Kidney (tissue), 22 donors: ENCODE measurements at places on chromosomes 2 and 18. TPM values are rescaled to one million over a fixed set of nuclear protein-coding genes. Genes with fewer than 3 reads are reported as not detected.

GRCh38 chr2:42147641-42148274, 21.4 kb upstream of the EML4 start:
- no peaks in the 10 kb centered on the region for H3K27me3 ChIP-seq
- no peak for DNase-seq
- peaks cover 4% of the 10 kb centered on the region for H3K4me1 ChIP-seq
- no peak overlapping the region for H3K27ac ChIP-seq
- H3K36me3 ChIP-seq, result no peaks in the 10 kb centered on the region

DNA sequence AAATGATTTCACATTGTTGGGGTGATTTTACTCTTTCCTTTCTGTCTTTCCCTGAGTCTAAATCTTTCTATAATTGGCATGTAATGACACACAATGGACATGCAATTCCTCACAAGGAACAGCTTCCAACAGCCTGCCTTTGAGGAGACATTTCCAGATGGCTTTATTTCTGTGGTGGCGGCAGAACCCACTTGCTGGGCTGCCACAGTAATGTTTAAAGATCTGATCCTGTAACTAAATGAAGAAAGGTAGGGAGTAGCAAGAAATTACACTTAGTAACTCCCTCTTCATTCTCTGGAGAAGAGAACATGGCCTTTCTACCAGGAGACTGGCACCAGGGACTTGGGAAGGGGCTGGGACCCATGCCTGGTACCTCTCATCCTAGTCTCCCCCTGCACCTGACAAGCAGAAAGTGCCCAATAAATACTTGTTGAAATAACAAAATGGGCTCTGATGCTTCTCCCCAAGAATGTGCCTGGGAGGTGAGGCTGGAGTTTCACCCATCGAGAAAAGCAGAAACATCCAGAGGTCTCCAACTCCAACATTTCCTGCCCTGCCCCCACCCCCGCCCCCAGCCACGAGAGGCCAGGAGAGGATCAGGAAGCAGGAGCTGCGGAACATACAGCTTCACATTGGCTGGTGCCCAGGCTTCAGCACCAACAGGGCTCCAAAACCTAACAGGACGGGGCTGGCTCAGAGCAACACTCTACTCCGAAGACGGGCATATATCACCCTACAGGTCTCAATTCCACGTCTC, 92.1 kb downstream of the PXDN start:
- H3K4me3 ChIP-seq, result no peak overlapping the region
- no peaks in the 10 kb centered on the region for H3K27me3 ChIP-seq
- H3K36me3 ChIP-seq, result peaks cover 4% of the 10 kb centered on the region

GPR35 gene
- 6.7 TPM for total RNA-seq

DNA sequence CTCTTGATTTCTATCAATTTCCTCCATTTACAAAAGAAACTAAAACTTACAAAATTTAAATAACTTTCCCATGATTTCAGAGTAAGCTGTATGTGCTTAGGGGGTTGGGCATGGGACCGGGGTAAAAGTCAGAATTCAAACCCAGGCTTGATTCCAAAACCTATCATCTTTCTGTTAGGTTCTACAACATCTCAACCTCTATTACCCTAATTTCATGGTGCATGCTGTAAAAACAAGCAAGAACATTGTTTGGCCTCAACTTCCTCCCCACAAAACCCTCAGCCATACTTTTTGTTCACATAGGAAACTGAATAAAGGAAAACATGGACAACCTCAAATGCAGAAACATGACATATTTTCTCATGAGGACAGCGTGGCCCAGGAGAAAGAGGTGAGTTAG, 59.3 kb downstream of the RDH14 start:
- H3K4me3 ChIP-seq, result no peak overlapping the region
- no peaks in the 10 kb centered on the region for H3K36me3 ChIP-seq
- H3K27ac ChIP-seq, result no peak overlapping the region
- no peaks in the 10 kb centered on the region for H3K4me1 ChIP-seq
- no peaks in the 10 kb centered on the region for H3K27me3 ChIP-seq
- no peak for DNase-seq

- no peak for DNase-seq
- H3K36me3 ChIP-seq, result no peaks in the 10 kb centered on the region
- no peak overlapping the region for H3K4me3 ChIP-seq
- no peaks in the 10 kb centered on the region for H3K4me1 ChIP-seq
These were observed 38.2 kb upstream of the ACTR3 start for GRCh38 chr2:113851640-113852039.

GREB1L gene
- 0.79 TPM for total RNA-seq

DNA sequence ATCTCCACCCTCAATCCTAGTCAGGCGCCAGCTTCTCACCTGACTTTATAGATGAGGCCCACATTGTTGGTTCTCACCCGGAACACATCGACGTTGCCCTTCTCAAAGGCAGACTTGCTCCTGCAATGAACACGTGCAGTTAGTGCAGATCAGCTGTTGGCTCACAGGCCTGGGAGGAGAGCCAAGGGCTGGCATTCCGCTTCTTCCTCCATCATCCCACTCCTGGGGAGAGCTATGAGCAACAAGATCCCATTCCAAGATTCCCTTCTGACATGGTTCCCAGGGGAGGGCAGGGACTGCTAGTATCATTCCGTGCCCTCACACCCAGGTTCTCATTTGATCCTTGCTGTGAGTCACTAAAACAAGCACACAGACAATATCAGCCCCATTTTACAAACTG, 15.1 kb downstream of the LOXHD1 start:
- no peak overlapping the region for H3K27ac ChIP-seq
- no peak overlapping the region for H3K4me3 ChIP-seq
- H3K4me1 ChIP-seq, result no peaks in the 10 kb centered on the region
- no peaks in the 10 kb centered on the region for H3K27me3 ChIP-seq
- no peaks in the 10 kb centered on the region for H3K36me3 ChIP-seq
- no peak for DNase-seq

DNA sequence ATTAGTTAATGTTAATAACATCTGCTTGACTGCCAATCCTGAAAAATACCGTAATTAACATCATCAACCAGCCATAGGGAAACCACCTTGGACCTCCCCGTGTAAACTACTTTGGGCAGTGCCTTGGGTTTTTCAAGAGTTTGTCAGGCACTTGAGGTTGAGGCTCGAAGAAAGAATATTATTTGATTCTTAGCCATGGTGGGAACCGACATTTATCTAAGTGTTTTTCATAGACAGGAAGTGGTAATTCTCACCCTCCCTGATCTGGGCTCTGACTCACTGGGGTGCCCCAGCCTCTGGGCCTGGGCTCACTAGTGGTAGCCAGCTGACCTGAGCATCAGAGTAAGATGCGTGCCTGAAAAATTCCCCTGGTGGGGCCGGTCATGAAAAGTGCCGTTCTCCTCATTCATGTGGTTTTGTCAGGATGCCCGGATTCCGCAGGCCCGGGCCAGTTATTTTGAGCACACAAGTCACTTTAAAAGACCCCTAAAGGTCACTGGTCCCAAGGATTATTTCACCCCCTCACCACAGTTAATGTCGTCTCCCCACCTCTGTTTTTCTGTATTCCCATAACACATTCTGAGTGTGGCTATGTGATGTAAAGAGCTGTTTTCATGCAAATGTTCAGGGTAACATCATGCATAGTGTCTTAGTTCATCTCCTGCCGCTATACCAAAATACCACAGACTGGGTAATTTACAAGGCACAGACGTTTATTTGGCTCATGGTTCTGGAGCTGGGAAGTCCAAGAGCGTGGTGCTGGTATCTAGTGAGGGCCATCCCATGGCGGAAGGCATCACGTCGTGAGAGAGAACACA, 21.6 kb upstream of the SPATA3 start:
- H3K27ac ChIP-seq, result no peak overlapping the region
- H3K4me1 ChIP-seq, result no peaks in the 10 kb centered on the region
- DNase-seq, result no peak
- H3K4me3 ChIP-seq, result no peak overlapping the region
- H3K27me3 ChIP-seq, result no peaks in the 10 kb centered on the region
